ENCODE measurements at places on chromosomes 2 and 18. TPM values are rescaled to one million over a fixed set of nuclear protein-coding genes. Genes with fewer than 3 reads are reported as not detected.
A peak's percentile ranks its signal among the peaks of the same experiment; 100 is the strongest.

DNA sequence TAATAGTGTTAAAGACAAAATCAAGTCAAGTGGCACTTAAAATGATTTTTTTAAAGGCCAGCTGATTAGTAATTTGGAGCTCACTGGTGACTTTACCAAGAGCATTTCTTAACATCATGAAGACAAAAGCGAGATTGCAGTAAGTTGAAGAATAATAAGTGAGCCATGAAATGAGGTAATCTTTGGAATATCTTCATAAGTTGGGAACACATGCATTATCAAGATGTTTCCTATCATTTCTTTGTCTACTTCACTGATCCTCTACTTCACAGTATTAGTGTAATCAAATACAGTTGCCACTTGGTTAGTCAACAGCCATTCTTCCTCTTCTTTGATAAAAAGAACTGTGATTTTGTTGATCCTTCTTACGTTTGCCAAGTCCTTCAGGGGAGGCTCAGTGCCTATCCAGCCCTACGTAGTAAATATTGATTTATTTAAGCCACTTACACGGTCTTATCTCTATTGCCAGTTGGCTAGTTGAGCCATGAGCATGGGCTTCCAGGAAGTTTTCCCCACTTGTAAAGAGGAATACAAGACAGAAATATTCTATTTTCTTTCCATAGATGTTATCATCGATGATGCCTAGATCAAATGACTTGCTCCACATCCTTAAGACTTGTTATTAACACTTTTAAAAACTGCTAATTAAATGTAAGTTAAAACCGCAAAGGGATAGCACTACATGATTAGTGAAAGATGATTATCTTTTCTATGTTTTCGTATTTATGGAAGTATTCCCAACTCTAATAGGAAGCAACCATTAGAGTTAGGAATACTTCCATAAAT is 46.1 kb downstream of the YES1 start:
- no peak for DNase-seq

- no peak for DNase-seq
These were observed 5.0 kb downstream of the TMEM185B start for GRCh38 chr2:120218181-120218580.

- no peak for DNase-seq
These were observed 224.2 kb downstream of the NUP35 start for GRCh38 chr2:183348492-183348891.

- DNase-seq, result no peak
These were observed 14.0 kb upstream of the MCFD2 start for GRCh38 chr2:46929612-46930011.

GRCh38 chr2:138071720-138072719 is 107.7 kb downstream of the HNMT start:
- DNase-seq, result no peak

- no peak for DNase-seq
These were observed 370.7 kb downstream of the SLC4A3 start for GRCh38 chr2:219998107-219998506.

GRCh38 chr18:75067996-75068645 is 140.8 kb downstream of the PTGR3 start:
- DNase-seq, result no peak

GRCh38 chr2:42342061-42342794 is 18.8 kb downstream of the COX7A2L start:
- no peak for DNase-seq

- DNase-seq, result no peak
These were observed 176.5 kb upstream of the DCC start for GRCh38 chr18:52163478-52163877.

HOXD1 gene
- total RNA-seq, result not detected

DNA sequence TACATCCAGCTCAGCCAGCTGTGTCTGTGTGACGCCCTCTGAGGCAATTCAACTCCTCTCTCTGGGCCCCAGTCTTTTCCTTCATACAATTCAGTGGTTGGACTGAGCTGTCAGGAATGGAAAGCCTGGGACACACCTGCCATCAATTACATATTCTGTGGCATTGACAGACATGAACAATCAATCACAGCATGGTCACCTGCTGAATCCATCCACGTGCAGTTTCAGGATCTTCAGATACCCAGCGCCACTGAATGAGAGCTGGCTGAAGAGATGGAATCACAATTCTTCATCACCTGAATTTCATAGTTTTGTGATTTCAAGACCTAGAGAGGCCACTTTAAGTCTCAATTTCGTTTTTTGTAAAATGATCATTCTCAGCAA is 5.1 kb downstream of the ADRA2B start:
- DNase-seq, result no peak

- no peak for DNase-seq
These were observed 317.2 kb upstream of the FIGN start for GRCh38 chr2:164053021-164053420.

DNAJC5G gene
- not detected for total RNA-seq

EVX2 gene
- not detected for total RNA-seq

- no peak for DNase-seq
These were observed 35.1 kb downstream of the GALM start for GRCh38 chr2:38700881-38701458.

GRCh38 chr2:54585136-54585733 is 129.1 kb downstream of the SPTBN1 start:
- DNase-seq, result no peak

DNA sequence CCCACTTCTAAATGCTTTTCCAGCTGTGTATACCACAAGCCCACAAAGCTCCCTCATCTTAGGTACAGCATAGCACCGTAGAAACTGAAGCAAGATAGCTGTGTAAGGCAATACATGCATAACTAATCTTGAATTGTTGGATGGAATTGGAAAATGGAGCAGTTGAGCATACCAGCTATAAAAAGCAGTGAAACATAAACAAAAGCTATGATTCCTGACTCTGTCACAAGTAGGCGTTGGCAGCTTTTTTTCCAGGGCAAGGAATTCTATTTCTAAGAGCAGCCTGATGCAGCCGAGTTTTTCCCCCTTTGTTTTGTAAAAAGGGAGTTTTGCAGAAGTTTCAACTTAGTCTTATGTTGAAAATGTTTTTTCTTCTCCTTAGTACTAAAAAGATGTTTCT is 32.4 kb downstream of the MOGAT1 start:
- no peak for DNase-seq

- DNase-seq, result no peak
These were observed 99.1 kb downstream of the MREG start for GRCh38 chr2:215914054-215914776.

POTEC gene
- total RNA-seq, result not detected

DNA sequence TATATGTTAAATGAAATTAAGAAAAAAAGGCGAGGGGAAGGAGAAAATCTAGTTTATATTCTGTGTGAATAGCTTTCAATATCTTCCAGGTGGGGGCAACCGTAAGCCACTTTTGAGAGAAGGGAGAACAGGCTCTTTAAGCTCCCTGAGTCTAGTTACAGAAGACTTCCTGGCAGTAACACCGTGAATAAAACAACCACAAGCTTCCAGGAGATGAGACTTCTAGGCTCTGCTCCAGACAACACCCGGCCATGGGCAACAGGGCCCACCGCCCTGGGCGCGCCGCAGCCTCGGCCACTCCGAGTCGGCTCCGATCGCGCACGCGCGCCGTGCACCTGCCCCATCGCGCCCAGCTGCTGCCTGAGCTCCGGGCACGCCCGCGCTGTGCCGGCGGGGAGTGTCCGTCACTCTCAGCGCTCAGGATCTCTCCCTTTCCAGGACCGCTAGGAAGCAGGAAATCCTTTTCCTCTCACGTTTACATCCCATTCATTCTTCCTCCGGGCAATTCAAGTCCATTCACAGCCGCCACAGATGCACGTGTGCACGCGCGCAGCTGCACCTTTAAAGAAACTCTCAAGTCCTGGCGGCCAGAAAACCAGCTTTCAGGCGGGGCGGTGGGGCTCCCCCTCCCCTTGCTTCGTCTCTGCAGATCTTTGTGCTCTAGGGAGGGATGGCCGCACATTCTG is 19.4 kb upstream of the PAX3 start:
- DNase-seq, result peak; percentile 46

- DNase-seq, result no peak
These were observed 141.5 kb downstream of the KCNH7 start for GRCh38 chr2:162697111-162697510.

GRCh38 chr2:165239856-165240515 is 772 bp downstream of the SCN2A start:
- DNase-seq, result no peak

DNA sequence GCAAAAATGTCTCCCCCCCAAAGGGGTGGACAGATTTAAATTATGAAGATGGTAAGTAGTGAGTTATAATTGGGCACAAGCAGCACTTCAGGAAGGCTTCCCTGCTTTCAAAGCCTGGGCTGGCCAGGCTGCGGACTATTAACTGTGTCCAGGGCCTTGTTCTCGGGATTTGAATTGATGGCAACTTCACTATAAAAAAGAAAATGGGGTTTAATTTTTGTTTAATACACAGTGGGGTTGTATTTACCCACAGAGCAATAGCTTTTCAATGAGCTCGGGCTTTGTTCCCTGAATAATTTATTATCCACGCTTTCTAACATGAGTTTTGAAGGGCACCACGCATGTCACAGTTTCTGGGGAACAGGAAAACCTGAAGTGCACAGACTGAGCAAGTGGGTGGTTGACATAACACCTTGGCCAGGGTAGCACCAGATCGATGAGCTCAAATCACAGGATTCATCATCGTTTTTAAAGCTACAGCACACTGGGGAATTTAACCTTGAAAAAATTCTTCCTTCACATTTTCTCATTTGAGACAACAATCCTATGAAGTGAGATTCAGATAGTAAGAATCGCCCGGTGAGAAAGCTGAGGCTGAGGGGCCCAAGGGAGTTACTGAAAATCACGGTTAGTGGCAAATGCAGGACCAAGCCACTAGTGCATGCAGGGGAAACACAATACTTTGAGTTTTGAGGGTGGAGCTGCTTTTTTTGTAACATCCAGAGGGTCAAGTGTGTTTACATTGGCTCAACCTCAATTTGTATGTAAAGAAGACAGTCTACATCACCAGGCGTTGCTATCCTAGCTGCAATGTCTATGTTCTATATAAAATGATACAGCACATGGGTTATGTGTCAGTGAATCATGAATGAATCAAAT is 28.9 kb upstream of the LMAN1 start:
- DNase-seq, result no peak

CPLX4 gene
- total RNA-seq, result not detected

CCDC138 gene
- 4.2 TPM for total RNA-seq

DNA sequence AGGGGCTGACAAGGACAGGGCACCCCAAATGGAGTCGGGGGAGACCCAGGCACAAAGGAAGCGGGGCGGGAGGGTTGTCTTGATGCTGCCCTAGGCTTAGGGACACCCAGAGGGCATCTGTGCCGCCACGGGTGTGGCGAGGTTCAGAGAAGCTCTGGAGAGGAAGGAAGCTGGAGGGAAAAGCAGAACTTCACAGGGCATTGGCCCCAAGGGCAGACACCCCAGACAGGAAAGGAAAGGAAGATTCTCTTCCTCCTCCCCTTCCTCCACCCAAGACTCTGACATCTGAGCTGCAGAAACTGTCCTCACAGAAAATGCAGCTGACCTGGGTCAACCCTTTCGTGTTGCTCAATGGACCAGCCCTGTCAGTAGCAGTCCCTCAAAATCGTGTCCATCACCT is 25.6 kb downstream of the DNMT3A start:
- no peak for DNase-seq

DNA sequence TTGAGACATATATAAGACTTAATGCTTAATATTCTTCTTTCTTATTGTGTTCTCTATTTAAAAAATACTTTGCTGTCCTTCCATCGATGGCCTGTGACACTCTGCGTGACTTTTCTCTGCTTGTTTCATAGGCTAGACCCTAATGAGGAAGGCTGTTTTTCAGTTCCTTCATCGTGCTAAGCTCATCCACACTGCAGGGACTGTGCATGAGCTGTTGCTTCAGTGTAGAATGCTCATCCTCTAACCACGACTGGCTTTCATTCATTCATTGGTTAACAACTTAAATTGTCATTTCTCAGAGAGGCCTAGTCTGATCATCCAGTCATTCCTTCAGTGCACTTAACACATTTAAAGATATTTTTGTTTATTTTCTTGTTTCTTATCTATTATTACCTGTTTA is 134.4 kb downstream of the CCDC85A start:
- no peak for DNase-seq

CFAP53 gene
- 1.4 TPM for total RNA-seq

DNA sequence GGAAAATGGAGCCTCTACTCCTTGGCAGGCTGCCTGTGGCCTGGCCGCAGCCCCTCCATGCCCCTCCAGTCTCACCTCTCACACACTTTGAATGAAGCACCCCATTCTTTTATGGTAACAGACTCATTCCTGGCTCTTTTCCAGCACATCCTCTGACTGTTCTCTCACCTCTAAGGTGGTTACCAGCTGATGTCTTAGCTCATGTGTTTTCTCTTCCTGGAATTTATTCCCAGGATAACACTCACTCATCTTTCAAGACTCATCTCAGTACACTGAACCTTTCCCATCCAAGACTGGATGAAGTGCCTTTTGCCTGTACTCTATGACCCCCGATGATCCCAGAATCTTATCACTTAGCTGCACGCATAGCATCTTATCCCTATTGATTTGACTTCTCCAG is 50.6 kb downstream of the SLC9A4 start:
- no peak for DNase-seq

- DNase-seq, result no peak
These were observed 812.4 kb downstream of the CNTNAP5 start for GRCh38 chr2:124837496-124837895.

LOXL3 gene
- total RNA-seq, result 0.32 TPM

GALR1 gene
- not detected for total RNA-seq

KCNG2 gene
- total RNA-seq, result not detected

GRCh38 chr2:71895320-71896161 is 252.1 kb downstream of the CYP26B1 start:
- DNase-seq, result no peak

EPB41L3 gene
- total RNA-seq, result 3.2 TPM

DNA sequence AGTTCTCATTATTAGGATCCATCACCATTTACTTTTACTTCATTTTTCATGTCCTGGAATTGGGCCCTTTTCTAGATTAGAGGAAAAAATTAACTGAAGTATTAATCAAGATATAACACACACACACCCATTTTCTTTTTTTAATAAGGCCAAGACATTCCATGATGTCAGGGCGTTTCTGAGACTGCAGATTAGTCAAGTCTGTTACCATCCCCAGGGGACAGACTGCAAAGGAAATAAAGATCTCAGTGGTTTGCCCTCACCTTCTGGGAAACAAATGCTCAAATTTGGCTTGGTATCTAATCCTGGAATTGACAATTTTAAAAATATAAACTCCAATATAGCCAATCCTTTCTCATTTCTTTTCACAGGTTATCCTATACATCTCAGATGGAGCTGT is 27.4 kb downstream of the RMP24 start:
- no peak for DNase-seq

DNA sequence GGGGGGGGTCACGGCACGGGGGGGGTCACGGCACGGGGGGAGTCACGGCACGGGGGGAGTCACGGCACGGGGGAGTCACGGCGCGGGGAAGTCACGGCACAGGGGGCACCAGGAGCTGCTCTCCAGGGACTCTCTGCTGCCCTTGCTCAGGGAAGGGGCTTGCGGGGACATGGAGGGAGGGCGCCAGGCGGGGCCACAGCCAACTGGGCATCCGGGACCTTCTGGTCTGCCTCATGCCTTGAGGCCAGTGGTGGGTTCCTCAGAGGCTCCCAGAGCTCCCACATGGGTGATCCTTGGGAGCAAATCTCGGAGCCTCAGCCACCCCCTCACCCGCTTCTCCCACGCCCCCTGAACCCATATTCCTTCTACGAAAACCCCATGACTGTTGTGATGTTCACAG is 55.8 kb upstream of the TMEM18 start:
- no peak for DNase-seq

CNGA3 gene
- not detected for total RNA-seq
